ENCODE measurements at places on chromosomes 3 and 15.

GRCh38 chr3:128254967-128255366 is 101.7 kb downstream of the EEFSEC start:
- no peak for DNase-seq

- DNase-seq, result no peak
Observed at GRCh38 chr3:26592451-26592850, 30.1 kb upstream of the LRRC3B start.

DNA sequence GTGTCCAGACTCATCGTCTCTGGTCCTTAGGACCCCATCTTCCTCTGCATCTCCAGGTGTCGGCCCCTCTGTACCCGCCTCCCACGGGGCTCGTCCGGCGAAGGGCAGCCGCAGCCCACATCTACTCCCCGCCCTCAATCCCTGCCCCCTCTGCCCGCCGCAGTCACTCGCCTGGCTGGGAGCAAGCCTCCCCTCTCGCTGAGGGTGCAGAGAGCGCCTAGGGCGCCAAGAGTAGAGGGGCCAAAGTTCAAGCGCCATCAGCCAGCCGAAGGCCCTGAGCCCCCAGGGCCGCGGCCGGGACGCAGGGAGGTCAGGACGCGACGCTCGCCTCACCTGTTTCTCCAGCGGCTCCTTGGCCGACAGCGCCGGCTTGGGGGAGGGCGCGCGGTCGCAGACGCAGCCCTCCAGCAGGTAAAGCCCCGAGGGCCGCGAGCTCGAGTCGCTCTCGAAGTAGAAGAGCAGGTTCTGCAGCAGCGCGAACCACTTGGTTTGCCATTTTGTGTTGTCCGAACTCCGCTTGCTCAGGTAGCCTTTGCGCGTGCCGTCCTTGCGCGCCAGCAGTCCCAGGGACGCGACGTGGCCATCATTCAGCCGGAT is 592 bp downstream of the RASGRF1 start:
- DNase-seq, result no peak

DNA sequence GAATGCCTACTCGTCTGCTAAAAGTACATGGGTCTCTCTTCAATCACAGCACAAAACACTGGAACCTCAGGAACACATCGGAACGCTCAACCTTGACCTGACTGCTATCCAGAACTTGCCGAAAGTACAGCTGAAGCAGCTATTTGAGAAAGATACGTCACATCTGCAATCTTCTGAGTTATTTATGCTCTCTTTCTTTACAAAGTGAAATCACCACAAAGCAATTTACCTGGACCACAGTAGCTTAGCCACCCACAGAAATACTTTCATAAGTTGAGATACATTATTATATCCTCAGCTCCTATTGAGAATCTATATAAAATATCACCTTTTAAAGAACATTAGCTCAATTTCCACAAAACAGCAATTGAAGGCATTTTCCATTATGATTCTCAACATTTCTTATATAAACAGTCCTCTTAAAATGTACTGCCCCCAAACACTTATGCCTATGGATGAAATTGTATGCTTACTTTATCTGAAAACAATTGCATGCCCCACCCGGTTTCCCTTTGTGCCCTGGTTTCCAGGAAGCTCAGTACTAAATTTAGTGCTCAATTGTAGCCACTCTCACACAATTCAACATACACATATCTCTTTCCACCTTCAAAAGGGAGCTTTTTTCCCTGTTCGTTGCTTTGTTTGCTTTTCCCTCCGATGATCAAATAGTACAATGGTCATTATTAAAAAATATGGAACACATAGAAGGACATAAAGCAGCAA is 31.8 kb downstream of the HEG1 start:
- no peak for DNase-seq

DNA sequence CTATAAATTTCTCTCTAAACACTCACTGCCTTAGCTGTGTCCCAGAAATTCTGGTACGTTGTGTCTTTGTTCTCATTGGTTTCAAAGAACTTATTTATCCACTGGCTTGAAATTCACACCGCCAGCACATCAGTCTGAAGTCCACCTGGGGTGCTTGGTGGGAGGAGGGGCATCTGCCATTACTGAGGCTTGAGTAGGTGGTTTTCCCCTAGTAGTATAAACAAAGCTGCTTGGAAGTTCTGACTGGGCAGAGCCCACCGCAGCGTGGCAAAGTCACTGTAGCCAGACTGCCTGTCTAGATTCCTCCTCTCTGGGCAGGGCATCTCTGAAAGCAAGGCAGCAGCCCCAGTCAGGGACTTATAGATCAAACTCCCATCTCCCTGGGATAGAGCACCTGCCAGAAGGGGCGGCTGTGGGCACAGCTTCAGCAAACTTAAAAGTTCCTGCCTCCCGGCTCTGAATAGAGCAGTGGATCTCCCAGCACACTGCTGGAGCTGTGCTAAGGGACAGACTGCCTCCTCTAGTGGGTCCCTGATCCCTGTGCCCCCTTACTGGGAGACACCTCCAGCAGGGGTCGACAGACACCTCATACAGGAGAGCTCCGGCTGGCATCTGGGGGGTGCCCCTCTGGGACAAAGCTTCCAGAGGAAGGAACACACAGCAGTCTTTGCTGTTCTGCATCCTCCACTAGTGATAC is 114.1 kb downstream of the SUCLG2 start:
- DNase-seq, result no peak

DNA sequence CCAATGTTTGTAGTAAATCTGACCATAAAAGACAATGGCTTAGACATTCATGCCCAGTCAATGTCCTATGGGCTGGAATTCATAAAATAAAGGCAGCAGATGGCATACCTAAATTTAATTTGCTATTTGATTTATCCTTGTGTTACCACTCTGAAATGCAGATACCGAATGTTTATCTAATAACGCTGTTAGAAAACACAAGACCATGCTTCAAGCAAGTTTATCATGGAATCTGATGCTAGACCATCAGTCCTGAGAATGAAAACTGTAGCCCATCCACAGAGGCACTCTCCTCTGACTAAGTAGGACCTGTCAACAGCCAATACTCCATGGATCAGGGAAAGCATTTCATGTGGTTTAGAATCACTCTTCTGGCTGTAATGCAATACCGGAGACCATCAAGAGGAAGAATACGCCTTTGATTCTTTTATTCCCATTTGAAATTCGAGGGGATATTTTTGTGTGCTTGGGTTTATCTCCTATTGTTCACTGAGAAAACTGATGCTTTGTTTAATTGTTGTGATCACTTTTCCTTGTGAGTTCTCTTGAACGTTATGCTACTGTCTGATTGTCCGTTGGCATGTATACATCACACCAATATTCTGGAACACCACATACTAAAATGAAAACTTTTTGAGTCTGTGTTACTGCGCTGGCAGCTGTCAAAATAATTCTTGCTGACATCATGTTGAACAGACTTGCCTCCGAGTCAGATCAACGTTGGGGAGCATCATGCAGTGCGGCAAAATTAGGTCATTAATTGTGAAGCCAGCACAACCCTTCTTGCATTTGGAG is 12.1 kb upstream of the CPB1 start:
- DNase-seq, result no peak

Measured in NCI-H2227 treated with DMSO at 0.1 percent for 48 hours (cell line).